ENCODE measurements at places on chromosomes 2 and 18.

- DNase-seq: no peak
- H3K27me3 ChIP-seq: no peaks in the 10 kb centered on the region
- H3K27ac ChIP-seq: no peak overlapping the region
- no peaks in the 10 kb centered on the region for H3K4me1 ChIP-seq
Measured at GRCh38 chr2:213726101-213726500, 441.8 kb downstream of the SPAG16 start.

DNA sequence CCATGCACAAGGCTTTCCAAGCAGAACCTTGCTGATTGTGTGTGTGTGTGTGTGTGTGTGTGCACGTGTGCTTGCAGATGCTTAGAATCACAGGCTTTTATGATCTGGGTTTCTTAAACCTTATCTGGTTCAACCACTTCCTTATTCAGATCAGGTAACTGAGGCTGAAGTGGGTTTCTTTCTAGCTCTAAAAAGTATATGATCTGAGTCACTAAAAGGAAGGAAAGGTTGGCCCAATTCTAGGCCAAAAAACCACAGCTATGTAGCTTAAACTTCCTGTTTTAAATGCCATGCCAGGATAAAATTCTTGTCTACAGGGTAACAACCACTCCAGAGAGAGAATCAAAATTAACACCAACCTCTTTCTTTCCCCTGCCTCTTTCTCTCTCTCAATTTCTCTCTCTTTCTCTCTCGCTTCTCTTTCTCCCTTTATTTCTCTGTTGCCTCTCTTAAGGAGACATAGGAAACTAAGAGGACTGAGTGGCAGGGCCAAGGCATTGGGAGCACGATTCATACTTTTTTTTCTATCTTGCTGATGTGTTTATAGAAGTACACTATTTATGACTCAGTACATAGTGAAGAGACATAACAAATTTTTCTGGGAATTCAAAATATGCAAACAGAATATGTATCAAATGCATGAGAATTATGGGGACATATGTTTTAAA, 140.3 kb downstream of the TRIB2 start:
- peaks cover 43% of the 10 kb centered on the region for H3K4me1 ChIP-seq
- H3K36me3 ChIP-seq: no peaks in the 10 kb centered on the region
- H3K27me3 ChIP-seq: no peaks in the 10 kb centered on the region
- H3K4me3 ChIP-seq: no peak overlapping the region
- DNase-seq: peak; percentile 9
- peak overlapping the region; percentile 17 for H3K27ac ChIP-seq

DNA sequence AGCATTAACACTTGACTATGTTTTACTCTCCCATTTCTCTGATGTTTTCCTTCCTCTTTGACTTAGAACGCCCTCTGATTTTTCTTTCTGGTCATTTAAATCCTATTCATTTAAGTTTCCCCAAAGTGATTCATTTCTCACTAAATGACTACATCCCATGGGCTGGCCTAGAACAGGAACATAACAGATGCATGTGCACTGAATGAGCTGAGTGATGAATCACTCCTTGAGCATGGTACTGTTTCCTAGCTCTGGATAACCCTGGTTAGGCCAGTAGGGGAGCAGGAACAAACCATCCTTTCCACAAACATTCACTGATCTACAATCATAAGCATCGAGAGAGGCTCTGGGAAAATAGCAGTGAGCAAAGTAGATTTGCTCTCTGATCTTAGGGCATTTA, 221.9 kb upstream of the SETBP1 start:
- no peaks in the 10 kb centered on the region for H3K36me3 ChIP-seq
- H3K27me3 ChIP-seq: no peaks in the 10 kb centered on the region
- H3K4me3 ChIP-seq: no peak overlapping the region
- no peaks in the 10 kb centered on the region for H3K4me1 ChIP-seq
- DNase-seq: no peak

- no peak for DNase-seq
- H3K4me1 ChIP-seq: no peaks in the 10 kb centered on the region
- no peaks in the 10 kb centered on the region for H3K36me3 ChIP-seq
- H3K27ac ChIP-seq: no peak overlapping the region
- H3K4me3 ChIP-seq: no peak overlapping the region
Measured at GRCh38 chr18:75089748-75090327, 119.1 kb downstream of the PTGR3 start.

GRCh38 chr2:176555781-176556180, 286.5 kb downstream of the MTX2 start:
- no peaks in the 10 kb centered on the region for H3K36me3 ChIP-seq
- no peak overlapping the region for H3K4me3 ChIP-seq
- H3K27me3 ChIP-seq: peaks cover 3% of the 10 kb centered on the region
- DNase-seq: no peak
- no peaks in the 10 kb centered on the region for H3K4me1 ChIP-seq

GRCh38 chr2:145283131-145283530, 763.2 kb upstream of the ZEB2 start:
- H3K36me3 ChIP-seq: no peaks in the 10 kb centered on the region
- no peak overlapping the region for H3K4me3 ChIP-seq
